Colonic mucosa (tissue), 4 donors: ENCODE measurements at places on chromosomes 7 and 10. TPM values are rescaled to one million over a fixed set of nuclear protein-coding genes. Genes with fewer than 3 reads are reported as not detected.

GRCh38 chr10:9863559-9864121, 1154.0 kb upstream of the CELF2 start:
- no peak for DNase-seq

The ADAM8 gene
- 5.7 TPM for total RNA-seq

DNA sequence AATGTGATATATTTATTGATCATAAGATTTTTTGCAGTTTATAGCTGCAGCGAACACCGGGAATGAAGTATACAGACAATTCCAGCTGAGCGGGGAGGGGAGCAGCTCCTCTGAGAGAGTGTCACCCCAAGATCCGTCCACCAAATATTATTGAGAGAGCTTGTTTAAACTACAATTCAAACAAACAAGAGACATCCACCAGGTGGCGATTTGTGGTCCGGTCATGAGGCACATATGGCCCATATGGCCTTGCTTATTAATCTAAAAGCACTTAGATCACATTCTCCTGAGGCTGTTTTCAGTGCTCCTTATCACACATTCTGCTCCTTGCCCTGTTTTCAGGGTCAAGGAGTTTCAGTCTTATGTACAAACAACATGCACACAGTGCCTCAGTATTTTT, 83.1 kb downstream of the THSD7A start:
- no peak for DNase-seq

GRCh38 chr7:17408904-17409290, 110.4 kb downstream of the AHR start:
- DNase-seq = no peak

GRCh38 chr10:28429573-28430216, 103.2 kb upstream of the WAC start:
- peak; percentile 2 for DNase-seq

The ADIRF gene
- 41.5 TPM for total RNA-seq

DNA sequence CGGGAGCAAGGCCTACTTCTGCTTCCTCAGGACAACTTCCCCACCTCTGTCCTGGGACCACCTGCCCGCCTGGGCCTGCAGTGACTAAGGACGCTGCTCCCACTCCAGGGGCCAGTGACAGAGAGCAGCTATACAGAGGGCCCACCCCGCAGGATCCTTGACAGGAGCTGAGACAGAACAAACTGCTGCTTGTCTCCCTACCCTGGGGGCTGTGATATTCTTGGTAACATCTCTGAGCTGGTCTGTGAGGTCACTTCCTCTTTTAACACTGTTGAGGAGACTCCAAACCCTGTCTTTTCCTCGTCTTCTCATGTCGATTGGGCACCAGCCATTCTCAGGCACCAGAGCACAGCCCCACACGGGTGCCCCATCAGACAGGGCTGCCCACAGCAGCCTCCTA, 6.9 kb upstream of the MRPS24 start:
- no peak for DNase-seq

The ATG9B gene
- 1.2 TPM for total RNA-seq

GRCh38 chr10:50396491-50397311, 145.4 kb upstream of the ASAH2 start:
- DNase-seq = no peak

DNA sequence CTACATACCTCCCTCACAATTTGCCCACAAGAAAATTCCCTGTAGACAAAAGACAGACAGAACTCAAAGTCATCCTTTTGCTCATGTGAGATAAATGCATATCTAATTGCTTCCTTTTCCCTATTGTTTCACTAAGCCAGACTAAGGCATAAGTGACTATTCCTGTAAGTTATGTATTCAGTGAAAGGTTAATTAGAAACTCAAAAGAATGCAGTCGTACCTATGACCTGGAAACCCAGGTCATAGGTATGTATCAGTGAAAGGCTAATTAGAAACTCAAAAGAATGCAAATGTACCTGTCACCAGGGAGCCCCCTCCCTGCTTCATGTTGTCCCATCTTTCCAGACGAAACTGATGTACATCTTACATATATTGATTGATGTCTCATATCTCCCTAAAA, 10.3 kb upstream of the GARS1 start:
- DNase-seq = no peak

GRCh38 chr7:95411036-95411435, 14.9 kb upstream of the PON3 start:
- DNase-seq = no peak

The IKZF1 gene
- total RNA-seq = 5.6 TPM

GRCh38 chr7:158647475-158647792, 57.2 kb downstream of the NCAPG2 start:
- no peak for DNase-seq

The ENO4 gene
- total RNA-seq = not detected

DNA sequence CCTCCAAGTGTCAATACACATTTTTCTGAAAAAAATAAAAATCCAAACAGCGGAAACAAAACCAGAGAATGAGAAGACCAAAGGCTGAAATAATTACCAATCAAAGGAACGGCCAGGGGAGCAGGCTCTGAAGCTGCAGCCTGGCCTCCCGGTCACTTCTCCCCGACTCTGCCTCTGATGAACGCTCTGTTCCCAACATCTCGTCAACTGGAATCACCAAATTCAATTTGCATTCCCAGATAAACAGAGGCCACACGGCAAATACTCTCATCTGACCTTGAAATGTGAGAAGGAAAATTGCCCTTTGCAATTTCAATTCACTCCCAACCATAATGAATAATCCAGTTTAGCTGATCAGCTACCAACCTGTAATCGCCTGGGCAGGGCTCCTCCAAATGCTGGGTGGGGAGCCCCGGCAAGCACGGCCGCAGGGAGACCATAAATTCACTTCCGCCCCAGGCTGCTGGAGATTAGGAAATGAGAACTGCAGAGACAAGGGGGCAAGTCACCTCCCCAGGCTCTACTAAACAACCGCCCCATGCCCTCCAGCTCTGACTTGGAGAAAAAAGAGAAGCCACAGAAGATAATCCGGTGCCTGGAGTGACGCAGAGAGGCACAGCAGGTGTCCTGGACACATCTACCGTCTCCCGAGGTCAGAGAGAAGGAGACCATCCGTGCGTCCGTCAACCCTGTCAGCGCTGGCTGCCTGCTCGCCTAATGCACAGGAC, 153.2 kb downstream of the MAD1L1 start:
- DNase-seq = peak; percentile 52

The MACC1 gene
- total RNA-seq = 9.5 TPM

DNA sequence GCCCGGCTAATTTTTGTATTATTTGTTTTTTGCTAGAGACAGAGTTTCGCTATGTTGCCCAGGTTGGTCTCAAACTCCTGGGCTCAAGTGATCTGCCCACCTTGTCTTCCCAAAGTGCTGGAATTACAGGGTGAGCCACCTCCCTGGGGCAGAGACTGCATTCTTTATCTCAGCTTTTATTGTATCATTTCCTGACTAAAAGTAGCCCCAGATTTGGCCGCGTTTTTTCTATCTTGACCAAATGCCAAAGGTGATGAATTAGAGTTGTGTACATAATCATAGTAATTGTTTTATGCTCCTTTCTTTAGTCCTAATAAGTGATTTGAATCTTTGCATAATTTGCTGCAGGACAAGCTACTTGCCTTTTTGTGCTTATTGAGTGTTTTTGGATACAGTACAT, 3.1 kb upstream of the SMNDC1 start:
- no peak for DNase-seq

DNA sequence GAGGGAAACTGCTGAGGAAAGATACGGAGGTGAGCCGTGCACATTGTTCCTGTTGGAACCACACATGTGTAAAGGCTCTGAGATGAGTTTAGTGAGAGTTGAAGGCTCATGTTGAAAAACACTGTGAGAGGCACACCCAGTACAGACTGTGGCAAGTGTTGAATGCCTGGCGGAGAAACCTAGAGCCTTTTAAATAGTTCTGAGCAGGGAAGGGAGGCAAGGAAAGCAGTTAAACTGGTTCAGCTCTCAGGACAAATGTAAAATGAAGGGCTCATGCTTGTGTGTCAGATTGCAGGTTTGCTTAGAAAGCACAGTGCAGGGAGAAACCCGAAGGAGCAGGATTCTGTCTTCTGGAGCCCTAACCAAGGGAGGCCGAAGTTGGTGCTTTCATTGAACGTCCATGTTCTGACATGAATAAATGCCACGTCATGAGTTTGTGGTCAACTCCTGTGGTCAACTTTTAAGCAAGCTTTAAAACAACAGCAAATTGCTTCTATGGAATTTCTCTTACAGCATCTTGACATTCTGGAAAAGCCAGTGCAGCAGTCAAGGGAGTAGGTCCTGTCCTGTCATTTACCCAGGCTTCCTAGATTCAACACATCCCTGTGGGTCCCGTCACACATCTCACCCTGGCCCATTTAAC, 650.9 kb upstream of the GALNT17 start:
- DNase-seq = no peak

The FZD8 gene
- 11.7 TPM for total RNA-seq

The SUN3 gene
- total RNA-seq = not detected

The FAM180A gene
- total RNA-seq = 0.45 TPM

GRCh38 chr10:20898866-20899535, 1.9 kb upstream of the NEBL start:
- DNase-seq = no peak

The ZNF680 gene
- 11.4 TPM for total RNA-seq

The CDC123 gene
- total RNA-seq = 47.9 TPM

The HOGA1 gene
- 0.49 TPM for total RNA-seq

GRCh38 chr10:33477291-33478088, 143.0 kb upstream of the NRP1 start:
- DNase-seq = no peak
